Choroid plexus epithelial cell (primary cell): ENCODE measurements at places on chromosomes 6 and 20.

DNA sequence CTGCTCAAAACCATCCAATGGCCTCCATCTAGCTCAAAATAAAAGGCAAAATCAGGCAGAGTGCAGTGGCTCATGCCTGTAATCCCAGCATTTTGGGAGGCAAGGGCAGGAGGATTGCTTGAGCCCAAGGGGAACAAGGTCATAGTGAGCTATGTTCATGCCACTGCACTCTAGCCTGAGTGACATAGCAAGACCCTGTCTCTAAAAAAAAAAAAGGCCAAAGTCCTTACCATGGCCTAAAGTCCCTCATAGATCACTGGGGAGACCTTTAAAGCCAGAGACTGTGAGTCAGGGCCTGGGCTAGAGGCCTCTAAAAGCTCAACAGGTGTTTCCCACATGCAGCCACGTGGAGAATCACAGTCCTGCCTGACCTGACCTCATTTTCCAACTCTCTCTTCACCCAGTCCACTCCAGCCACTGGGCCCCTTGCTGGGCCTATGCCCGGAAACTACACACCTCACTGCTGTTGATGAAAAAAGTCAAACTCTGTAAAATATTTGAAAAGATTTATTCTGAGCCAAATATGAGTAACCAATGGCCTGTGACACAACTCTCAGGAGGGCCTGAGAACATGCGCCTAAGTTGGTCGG lies 28.2 kb upstream of the TAB2 start:
- peak; percentile 10 for DNase-seq

DNA sequence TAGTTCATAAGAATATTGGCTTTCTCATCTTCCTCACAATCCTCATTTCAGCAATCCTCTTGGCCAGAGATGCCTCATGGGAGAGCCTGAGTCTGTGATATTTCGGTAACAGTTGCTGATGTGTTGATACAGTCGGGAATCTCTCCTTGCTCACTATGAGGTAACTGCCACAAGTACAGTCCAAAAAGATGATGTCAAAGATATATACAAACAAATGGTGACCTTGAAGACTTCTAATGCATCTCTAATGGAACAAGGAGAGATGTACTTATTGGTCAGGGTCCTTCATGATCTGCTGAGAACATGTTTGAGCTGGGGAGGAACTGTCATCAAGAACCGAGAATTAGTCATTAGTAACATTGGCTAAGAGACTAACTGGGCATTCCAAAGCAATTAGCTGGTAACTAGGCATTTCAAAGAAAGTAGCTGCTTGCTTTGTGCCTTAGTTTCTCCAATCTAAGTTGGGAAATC lies 56.1 kb downstream of the FILIP1 start:
- peak; percentile 79 for DNase-seq

DNA sequence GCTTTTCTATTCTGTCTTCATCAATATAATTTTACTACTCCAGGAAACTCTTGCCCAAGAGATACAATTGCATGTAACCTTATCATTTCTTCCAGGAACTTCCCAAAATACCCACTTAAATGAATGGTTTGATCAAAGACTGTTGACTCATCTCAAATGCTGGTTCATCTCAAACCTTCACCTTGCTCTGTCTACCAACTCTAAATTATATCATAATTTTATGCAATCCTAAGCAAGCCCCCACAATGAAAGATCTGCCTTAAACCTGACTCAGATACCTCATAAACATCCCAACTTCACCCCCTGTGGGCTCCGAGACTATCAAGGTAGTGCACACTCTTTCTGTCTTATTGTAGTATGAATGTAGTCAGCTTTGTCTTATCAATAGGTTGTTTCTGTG lies 65.5 kb upstream of the GCM1 start:
- DNase-seq: no peak

DNA sequence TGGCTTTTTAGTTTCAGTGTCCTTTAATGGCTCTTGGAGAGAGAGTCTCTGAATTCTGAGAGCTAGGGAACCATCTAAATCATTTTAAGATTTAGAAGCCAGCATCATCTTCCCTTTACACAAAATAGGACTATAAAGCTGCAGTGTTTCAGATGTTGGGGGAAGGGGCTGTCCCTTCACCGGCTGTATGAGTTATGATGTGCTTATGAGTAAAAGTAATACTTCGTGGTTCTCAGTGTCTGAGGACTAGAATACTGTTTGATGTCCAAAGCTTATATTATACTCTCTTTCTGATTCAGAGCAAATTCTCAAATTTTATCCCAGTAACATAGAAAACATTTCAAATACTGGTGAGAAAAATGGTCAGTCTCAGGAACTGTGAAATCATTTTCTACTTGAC lies 63.5 kb upstream of the FAM8A1 start:
- DNase-seq: no peak

DNA sequence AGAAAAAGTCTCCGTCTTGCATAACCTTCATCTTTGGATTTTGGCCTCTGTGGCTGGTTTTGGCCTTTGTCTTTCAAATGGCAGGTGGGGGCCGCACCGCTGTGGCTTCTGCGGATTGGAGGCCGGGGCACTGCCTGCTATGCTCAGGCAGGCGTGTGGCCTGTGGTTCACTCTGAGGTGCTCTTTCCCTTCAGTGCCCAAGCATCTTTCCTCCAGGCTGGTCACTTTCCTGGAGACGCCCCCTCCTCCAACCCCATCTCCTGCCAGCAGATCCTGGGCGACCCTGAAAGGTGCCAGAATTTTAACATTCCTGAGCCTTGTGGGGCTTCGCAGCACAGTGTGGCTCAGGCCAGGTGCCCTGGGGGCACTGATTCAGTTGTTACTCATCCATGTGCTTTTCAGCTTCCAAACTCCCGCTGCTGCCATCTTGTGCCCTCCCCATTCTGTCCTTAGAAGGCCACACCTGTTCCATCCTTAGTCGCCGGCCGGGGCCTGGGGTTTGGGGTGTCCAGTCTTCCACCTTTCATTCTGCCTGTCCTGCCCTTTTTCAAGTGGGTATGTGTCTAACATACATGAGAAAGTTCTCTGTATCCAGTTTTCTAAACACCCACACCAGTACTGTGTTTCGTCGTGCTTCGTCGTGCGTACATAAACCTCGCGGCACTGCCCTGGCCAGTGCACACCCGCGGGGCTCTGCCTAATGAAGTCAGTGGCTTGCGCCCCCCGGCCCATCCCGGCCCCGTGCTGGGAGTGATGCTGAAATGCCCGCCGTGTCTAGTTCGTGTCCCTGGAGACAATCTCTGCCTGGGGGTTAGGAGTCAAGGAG lies 12.1 kb downstream of the SS18L1 start:
- no peak for DNase-seq

- peak; percentile 26 for DNase-seq
Observed at GRCh38 chr6:2623295-2623694, 127.4 kb downstream of the MYLK4 start.

DNA sequence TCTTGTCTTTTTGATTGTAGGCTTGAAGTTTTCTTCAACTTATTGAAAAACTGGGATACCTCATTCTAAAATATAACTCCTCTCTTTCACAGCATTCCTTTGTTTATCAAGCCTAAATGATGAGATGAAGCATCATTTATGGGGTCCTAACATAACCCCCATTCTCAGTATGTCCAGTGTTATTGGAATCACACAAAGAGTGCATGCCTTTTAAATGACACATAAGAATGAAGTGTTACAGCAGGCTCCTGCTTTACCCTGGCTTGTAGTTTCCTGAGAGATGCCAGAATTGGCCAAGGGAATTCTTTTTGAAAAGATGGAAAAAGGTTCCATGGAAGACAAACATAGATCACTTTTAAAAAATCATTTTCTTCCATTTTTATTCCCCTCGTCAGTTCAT lies 502.4 kb downstream of the BCKDHB start:
- DNase-seq: peak; percentile 42

- DNase-seq: no peak
Observed at GRCh38 chr6:117515326-117515725, 32.9 kb downstream of the DCBLD1 start.

DNA sequence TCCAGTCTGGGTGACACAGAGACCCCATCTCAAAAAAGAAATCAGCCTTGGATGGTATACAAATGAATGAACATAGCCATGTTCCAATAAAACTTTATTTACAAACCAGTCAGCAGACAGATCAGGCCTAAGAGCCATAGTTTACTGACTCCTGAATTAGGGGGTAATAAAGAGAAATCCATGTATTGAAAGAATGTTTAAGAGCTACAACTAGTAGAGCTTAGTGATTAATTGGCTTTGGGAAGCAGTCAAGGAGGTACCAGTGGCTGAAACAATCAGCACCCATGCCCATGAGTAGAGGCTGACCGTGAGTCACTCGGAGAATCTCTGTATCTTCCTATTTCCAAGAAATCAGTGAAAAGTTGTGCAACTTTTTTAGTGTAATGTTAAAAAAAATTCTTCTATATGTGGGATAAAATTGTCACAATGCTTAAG lies 223.6 kb upstream of the RREB1 start:
- DNase-seq: peak; percentile 44

GRCh38 chr6:100216760-100217159 lies 222.7 kb upstream of the MCHR2 start:
- DNase-seq: no peak

GRCh38 chr6:142935553-142936517 lies 9.1 kb downstream of the HIVEP2 start:
- no peak for DNase-seq

DNA sequence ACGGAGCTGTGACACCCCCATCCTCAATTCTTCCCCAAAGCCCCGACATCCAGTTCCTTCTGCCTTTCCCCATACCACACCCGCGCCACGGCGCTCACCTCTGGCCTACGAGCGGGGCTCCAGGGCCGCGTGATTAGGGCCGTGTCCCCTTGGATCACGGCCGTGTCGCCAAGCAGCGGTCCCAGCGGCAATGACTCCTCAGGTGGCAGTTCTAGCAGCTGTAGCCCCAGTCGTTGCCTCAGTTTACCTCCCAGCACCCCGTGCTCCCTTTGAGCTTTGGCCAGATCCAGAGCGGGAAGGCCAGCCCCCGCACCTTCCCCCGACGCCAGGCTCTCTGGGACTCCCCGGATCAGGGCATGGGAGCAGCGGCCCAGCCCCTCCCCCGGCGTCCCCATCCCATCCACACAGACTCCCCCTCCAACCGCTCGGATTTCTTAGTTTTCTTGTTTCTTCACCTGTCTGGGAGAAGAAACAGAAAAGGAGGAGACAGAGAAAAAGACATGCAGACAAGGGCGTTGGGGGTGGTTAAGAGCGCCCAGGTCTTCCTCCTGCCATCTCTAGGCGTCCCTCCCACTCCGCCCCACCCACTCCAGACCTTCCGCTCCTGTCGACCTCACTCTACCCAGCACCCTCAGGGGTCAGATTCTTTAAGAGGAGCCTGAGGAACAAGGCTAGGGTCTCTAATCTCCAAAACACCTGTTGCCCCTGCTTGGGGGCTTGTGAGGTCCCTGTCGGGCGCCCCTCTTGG lies at the start of gene DDAH2:
Gene DDAH2, minus strand, starts transcription at position 533 of the 748 bp plus-strand sequence. Its CDS starts 138 bp downstream, at position 395.
- DNase-seq: no peak

DNA sequence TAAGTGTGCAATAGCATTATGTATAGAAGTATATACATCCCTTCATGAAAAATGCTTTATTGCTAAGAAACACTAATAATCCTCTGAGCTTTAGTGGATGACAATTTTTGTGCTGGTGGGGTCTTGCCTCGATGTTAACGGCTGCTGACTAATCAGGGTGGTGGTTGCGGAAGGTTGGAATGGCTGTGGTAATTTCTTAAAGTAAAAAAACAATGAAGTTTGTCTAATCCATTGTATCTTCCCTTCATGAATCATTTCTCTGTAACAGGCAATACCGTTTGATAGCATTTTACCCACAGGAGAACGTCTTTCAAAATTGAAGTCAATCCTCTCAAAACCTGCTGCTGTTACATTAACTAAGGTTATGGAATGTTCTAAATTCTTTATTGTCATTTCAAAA lies 816.5 kb upstream of the GJE1 start:
- DNase-seq: no peak

DNA sequence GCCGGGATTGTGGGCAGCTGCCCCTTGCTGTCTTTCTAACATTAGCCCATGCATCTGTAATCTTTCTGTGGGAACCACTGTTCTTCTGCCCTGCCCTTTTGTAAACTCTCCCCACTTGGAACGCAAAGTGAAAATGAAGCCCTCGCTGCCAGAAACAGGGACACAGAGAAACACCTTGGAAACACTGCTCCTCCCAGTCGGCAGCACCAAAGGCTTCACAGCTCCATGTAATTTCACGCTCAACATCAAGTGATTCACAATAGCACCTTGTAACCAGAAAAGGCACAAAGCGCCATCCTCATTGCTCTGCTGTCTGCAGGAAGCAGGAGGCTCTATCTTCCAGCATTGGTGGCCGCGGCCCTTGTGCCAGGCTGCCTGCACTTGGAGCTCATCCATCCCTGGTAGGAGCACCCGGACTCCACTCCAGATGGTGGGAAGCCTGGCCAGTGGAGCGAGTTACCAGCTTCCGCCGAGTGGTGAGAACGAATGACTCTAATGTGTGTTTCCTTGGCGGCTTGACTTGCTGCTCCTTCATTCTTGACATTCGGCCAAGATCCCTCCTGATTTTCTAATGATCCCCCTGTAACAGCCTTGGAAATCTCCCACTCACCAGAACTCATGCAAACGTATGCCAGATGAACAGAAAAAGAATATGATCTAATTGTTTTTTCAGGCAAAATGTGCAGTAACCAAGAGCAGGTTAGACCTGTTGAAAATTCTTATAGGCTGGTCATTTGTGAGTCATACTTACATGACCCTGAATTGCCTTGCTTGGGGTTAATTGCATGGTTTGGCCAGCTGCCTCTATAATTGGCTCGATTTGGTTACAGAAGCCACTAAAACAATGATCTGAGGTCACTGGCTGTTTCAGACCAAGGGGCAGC lies 169.1 kb upstream of the CDYL start:
- peak; percentile 78 for DNase-seq

GRCh38 chr20:46857061-46857831 lies 37.4 kb upstream of the EYA2 start:
- no peak for DNase-seq

DNA sequence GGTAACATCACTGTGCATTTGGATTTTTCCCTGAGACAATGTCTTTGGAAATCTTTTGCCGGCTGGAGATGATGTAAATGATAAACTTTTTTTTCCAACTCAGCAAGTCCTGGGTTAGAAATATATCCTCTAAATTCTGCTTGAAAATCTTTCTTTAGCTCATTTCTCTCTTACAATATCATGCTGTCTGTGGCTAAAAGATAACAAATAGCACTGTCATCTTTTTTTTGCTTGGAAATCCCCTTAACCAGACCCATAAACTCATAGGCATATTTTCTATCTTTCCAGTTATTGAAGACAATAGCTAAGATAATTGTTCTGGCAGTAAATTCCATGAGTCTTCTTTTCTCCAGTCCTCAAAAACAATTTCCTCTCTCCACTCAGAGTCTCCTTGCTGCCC lies 481.5 kb downstream of the NKAIN2 start:
- peak; percentile 34 for DNase-seq

- no peak for DNase-seq
Observed at GRCh38 chr6:114431641-114432040, 88.8 kb upstream of the HS3ST5 start.

- no peak for DNase-seq
Observed at GRCh38 chr20:47665221-47665991, 119.9 kb downstream of the SULF2 start.

GRCh38 chr6:100612094-100612493 lies 147.4 kb upstream of the SIM1 start:
- DNase-seq: no peak

DNA sequence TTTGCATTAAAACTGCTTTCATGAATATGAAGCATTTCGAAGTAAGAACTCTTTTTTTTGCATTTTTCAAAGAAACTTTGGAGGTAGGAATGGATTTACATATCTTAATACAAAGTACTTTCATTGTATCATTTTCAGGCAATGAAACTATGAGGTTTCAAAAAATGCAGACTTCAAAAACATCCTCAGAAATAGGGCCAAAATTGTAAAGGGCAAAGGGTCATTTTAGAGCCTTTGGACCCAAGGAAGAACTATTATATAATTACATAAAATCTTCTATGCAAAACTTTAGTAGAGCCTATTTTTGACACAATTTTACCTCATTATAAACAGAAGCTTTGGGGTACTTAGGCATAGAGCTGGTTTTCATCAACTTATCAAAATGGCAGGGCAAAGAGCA lies 4.9 kb downstream of the PRKN start:
- DNase-seq: no peak
